Neuronal stem cell (in vitro differentiated cells): ENCODE measurements at places on chromosomes 11 and 22.

- DNase-seq, result no peak
Measured at GRCh38 chr11:108368134-108368533, 99.2 kb downstream of the C11orf65 start.

DNA sequence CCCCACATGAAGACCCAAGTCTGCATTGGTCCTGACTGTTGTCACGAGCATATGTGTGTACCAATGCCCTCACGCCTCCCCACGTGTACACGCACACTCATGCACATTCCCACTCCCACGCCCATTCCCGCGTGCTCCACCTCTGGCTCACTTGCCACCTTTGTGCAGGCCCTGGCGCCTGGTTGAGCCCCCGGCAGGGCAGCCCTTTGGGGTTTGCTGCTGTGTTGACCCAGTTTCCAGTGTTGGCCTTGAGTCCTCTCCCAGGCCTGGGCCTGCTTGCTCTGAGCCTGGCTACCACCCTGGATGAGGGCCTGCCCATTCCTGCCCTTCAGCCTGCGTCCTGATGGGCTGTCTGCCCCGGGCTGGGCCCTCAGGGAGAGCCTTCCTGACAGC is 18.2 kb downstream of the PVALB start:
- DNase-seq, result no peak

- peak; percentile 15 for DNase-seq
Measured at GRCh38 chr11:22407921-22408320, 69.7 kb downstream of the SLC17A6 start.

- DNase-seq, result no peak
Measured at GRCh38 chr22:17307566-17307965, 61.7 kb upstream of the CECR2 start.

DNA sequence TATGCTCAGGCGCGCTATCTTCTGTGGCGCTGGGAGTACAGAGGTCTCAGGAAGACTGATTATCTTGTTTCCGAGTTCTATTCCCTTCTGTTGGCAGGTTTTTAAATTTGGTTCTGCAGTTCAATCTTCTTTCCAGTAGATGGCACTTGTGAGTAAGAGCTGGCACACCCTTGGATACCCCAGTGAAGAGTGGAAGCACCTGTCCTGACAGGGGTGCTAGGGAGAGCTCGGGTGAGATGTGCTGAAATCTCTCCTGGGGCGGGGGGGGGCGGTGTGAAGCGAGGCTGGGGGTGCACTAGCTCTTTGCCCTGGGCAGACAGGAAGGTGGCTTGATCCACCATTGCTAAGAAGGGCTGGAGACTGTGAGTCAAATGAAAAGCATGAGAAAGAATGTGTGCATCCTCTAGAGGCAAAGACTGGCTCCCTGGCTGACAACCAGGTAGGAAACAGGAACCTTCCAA is 679.9 kb upstream of the CCDC179 start:
- DNase-seq, result peak; percentile 57

GRCh38 chr11:12995188-12995587 is 13.9 kb upstream of the RASSF10 start:
- no peak for DNase-seq

GRCh38 chr11:68905421-68906360 is 2.0 kb downstream of the IGHMBP2 start:
- no peak for DNase-seq

DNA sequence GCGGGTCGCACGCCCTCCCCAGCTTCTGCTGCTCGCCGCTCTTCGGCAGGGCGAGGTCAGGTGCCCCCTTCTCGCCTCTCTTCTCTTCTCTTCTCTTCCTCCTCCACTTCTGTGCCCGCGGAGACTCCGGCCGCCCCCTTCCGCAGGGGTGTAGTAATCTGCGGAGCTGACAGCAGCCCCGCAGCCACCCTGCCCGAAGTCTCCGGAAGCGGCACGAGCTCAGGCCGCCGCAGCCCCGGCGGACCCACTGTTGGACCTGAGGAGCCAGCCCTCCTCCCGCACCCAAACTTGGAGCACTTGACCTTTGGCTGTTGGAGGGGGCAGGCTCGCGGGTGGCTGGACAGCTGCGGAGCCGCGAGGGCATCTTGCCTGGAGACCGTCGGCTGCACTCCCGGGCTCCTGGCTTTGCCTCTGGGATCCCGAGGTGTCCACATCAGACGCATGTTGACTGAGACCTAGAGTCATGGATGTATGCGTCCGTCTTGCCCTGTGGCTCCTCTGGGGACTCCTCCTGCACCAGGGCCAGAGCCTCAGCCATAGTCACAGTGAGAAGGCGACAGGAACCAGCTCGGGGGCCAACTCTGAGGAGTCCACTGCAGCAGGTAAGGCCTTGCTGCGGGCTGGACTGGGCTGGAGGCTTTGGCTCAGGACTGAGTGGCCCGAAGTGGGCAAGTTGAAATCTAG is 486 bp downstream of the STIM1 start:
- no peak for DNase-seq

DNA sequence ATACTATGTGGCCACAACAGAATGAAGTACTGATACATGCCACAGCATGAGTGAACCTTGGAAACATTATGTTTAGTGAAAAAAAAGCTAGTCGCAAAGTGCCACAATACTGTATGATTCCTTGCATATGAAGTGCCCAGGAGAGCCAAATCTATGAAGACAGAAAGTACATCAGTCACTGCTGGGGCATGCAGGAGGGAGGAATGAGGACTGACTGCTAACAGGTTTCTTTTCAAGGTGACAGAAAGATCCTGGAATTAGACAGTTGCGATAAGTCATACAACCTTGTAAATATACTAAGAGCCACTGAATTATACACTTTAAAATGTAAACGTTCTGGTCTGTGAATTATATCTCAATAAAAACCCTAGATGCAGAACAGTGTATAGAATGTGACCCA is 11.8 kb upstream of the C11orf91 start:
- no peak for DNase-seq

DNA sequence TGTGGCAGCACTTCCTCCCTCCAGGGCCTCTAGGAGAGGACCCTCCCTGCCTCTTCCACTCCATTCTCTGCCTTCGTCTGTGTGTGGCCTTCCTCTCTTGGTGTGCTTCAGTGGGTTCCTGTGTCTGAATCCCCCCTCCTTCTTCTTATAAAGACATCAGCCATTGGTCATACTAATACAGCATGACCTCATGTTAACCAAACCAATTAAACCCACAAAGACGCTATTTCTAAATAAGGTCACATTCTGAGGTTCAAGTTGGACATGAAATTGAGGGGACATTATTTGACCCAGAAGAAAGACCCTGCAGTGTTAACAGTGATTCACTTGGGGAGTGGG is 398.6 kb downstream of the SHANK2 start:
- DNase-seq, result no peak

- no peak for DNase-seq
Measured at GRCh38 chr11:81039916-81040524, 1599.2 kb upstream of the TENM4 start.

DNA sequence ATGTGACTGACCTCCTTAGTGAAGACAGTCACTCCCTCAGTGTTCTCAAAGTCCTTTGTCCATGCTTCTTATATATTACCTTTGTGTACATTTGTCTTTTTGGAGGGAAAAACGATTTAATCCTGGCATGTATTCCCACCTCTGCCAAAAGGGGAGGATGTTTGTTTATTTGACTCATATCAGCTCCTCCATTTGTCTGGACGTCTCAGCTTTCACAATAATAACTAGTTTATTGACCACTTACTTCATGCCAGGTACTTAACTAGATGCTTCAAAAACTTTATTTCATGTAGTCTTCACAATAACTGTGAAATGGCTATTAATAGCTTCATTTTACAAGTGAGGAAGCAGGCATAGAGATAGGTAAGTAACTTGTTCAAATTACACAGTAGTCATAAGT is 5.3 kb downstream of the TBCEL start:
- DNase-seq, result no peak

GRCh38 chr11:112226831-112227401 is 688 bp downstream of the PTS start:
- DNase-seq, result no peak
